Stimulated activated CD4-positive, alpha-beta T cell treated with anti-CD3 and anti-CD28 coated beads, TNF-alpha, amount 100 ng/mL, for 24 hours (primary cell): ENCODE measurements at places on chromosomes 3 and 15.

DNA sequence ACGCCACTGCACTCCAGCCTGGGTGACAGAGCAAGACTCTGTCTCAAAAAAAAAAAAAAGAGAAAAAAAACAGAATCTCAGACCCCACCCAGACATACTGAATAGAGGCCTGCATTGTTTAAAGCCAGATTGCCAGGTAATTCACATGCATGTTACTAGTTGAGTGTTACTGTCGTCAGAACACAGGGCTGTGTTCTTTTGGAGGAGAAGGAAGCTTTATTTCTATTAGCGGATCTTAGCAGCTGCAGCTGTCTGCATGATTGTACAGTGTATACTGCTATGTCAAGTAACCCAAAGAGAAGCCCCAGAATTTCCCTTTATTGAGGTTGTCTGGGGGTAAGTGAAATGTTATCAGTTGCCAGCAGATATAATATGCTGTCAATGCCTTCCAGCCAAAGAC lies 496.6 kb upstream of the NAALADL2 start:
- no peak for DNase-seq

- DNase-seq: no peak
Measured at GRCh38 chr3:127358641-127359040, 70.8 kb upstream of the PRR20G start.

- DNase-seq: no peak
Measured at GRCh38 chr3:128923576-128923975, 44.2 kb downstream of the ACAD9 start.

DNA sequence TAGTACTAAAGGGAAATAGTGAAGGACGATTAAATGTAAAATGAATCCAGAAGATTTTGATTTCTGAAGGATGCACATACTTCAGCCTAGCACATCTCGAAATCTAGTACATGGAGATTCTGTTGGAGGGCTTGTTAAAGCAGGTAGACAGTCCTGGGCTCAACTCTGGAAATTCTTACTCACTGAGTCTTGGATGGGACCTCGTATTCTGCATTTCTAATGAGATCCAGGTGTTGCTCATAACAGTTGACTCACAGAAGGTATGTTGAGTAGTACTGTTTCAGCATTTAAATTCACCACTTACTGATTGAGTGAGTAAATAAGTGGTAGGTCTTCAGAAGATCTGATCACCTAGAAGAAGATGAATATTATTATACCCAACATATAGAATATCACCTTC lies 623.4 kb upstream of the SGO1 start:
- no peak for DNase-seq

- peak; percentile 45 for DNase-seq
Measured at GRCh38 chr3:9808345-9809037, 1.6 kb upstream of the TTLL3 start.

GRCh38 chr15:67143646-67144045 lies 78.2 kb downstream of the SMAD3 start:
- no peak for DNase-seq

DNA sequence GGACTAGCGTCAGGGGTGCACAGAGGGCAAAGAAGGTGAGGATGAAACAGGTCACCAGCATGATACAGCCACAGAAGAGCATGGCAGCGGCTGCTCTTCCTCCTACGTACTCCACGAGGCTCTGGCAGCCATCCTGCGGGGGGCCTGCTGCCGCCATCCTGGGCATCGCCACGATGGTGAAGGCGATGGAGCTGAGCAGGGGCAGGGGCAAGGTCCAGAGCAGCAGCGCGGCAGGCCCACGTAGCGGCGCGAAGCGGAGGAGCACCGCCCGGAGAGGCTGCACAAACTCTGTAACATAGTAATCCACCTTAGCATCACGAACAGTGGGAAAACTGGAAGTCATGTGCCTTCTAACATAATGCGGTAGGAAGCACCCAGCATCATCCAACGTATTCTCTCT lies 491.6 kb downstream of the PYDC2 start:
- DNase-seq: no peak

DNA sequence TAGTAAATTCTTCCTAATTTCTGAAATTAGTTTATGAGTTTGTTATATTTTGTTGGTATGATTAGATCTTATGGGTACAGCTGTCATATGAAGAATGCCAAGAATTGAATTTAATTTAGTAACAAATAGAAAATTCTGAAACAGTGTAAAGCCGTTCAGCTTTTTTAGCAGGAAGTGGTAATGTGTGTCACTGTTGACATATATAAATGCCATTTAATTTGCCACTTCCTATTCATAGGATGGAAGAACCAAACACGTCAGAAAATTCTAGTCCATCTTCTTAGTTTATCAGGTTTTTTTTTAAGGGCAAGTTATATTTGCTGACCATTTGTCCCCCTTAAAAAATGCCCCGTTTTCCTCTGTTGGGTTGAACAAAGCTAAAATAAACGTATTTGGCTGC lies 43.0 kb downstream of the RAB8B start:
- DNase-seq: no peak

DNA sequence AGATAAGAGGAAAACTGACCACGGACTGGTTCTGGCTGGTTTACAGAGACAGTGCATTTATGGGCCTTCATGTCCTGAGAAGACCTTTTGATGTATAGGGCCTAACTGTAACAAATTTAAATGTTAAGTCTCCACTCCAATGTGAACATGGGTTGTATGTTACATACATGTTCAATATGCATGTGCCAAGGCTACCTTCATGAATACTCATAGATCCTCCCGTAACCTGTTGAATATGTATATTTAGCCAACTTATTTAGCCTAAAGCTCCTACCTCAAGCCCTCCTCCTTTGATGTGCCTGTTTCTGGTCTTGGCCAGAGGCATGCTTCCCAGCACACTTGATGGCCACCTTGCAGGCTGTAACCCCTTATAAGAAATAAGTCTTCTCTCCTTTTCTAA lies at the start of gene OR5H2:
Gene OR5H2 (plus strand): TSS at position 301 of the 400 bp plus-strand sequence. CDS start 398 bp downstream, outside the sequence.
- no peak for DNase-seq

DNA sequence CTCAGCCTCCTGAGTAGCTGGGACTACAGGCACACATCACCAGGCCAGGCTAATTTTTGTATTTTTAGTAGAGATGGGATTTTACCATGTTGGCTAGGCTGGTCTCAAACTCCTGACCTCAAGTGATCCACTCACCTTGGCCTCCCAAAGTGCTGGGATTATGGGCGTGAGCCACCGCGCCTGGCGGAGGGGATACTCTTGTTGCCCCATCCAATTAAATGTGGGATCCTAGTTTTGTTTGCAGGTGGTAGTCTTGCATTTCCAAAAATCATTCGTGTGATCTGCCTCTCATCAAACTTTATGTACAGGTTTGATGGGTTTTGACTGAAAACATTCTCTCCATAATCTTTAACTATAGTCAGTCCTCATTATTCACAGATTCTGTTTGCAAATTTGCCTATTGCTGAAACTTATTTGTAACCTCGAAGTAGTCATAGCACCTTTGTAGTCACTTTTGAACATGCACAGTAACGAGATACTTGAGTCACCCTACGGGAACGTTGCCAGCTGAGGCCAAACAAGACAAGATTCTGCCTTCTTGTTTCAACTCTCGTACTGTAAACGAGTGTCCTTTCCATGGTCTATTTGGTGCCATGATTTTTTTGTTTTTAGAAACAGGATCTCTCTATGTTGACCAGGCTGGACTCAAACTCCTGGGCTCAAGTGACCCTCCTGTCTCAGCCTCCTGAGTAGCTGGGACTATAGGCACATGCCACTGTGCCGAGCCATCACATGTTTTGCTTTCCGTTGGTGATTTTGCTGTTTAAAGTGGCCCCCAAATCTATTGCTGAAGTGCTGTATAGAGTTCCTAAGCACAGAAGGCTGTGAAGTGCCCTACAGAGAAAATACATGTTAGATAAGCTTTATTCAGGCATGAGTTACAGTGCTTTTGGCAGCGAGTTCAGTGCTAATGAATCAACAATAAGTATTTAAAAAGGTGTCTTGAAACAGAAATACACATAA lies 8.1 kb upstream of the MAPK6 start:
- DNase-seq: peak; percentile 74

GRCh38 chr3:42736531-42736930 lies 33.9 kb upstream of the HHATL start:
- no peak for DNase-seq

DNA sequence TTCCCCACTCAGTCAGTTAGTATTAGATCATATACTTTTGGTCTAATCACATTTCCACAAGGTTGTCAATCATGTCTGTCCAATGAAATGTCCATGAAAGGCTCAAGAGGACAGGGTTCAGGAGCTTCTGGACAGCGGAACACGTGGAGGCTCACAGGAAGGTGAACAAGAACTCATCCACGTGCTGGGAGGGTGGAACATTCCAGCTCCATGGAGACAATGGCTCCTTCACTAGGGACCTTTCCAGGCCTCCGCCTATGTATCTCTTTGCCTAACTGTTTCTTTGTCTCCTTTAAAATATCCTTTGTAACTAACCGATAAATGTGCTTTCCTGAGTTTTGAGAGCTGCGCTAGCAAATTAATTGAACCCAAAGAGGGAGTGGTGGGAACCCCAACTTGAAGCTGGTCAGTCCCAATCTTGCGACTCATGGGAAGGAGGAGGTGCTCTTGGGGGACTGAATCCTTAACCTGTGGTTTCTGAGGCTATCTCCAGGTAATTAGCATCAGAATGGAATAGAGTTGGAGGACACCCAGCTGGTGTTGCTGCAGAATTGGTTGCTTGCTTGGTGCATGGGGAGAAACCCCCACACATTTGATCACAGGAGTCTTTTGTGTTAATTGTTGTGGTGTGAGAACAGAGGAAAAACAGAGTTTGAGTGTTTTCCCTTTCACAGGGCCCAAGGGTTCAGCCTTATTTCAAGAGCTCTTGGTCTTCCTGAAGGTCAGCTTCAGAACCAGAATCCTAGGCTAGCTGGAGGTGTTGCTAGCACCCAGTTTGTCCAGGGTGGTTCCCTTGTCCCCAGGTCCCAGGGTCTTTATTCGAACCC lies 3.0 kb upstream of the TKT start:
- no peak for DNase-seq

DNA sequence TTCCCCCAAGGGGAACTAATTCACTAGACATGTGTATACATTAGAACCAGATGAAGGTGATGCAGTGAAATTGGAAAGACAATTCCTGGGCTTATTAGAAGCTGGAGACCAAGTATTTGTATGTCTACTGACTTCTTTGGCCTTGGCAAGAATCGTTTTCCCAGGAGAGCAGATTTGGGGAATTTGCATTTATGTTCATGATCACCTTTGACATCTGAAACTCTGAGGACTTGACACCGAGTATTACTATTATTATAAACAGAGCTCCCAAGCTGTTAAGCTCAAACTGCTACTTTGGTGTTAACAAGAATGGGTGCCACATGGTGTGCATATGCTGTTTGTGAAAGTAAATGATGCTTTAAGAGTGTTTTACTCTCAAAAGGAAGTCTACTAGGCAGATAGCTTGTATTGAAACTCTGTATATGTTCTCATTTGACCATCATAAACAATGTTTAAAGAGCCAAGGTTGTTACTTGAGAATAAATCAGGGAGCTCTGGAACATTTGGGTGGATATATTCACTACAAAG lies 519.8 kb upstream of the GOLIM4 start:
- DNase-seq: no peak

DNA sequence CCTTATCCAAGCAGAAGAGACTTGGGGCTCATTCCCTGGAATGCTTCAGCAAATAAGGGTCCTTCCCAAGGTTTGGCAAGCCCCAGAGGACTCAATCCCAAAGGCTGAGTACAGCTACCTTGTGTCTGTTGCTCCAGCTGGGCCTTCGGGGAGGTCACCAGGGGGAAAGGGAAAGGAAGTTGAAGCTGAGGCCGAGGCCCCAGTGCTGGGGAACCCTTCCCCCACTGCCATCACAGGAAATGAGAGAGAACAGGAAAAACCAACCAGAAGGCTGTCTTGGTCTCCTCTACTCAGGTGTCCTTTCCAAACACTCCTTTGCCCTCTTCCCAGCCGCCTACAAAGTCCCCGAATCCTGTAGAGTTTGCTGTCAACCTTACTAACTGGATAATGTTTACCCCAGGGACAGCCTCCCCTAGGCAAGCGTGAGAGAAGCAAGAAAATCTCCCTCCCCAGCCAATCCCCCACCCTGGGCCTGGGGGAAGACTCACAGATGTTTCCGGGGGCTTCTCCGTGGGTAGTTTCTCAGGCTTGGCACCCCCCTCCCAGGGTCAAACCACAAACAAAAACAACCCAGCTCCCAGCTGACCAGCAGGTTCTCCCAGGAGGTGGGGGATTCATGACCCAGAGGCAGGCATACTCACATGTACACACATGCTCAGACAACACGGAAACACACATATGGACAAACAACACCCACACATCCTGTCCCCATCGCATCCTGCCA lies 5.5 kb downstream of the CSRNP1 start:
- DNase-seq: peak; percentile 42

- DNase-seq: no peak
Measured at GRCh38 chr3:106129939-106130338, 261.1 kb upstream of the CBLB start.

- no peak for DNase-seq
Measured at GRCh38 chr15:39880718-39881387, 39.2 kb downstream of the GPR176 start.

DNA sequence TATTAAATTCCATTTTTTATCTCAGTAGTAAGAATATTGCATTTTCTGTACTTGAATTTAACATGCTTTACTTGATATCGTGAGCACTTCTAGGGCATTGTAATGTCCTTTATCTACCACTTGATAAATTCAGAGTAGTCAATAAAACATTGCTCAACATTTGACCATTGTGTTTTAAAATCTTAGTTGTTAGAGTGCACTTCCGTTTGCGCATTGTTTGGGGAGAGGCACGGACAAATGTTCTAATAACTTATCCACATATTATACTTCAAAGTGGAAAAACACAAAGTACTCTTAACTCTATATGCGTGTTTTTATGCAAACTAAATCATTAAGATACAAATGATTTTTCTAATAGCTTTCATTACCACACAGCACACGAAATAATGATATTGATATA lies 419 bp downstream of the FAM227B start:
- no peak for DNase-seq
